Activated CD4-positive, alpha-beta memory T cell treated with anti-CD3 and anti-CD28 coated beads, Interleukin-2, amount 10 ng/mL, durations not matched to agents 7 days and 5 days (primary cell): ENCODE measurements at places on chromosomes 7 and 10.

- DNase-seq = no peak
Measured at GRCh38 chr7:158273138-158273651, 314.4 kb downstream of the PTPRN2 start.

DNA sequence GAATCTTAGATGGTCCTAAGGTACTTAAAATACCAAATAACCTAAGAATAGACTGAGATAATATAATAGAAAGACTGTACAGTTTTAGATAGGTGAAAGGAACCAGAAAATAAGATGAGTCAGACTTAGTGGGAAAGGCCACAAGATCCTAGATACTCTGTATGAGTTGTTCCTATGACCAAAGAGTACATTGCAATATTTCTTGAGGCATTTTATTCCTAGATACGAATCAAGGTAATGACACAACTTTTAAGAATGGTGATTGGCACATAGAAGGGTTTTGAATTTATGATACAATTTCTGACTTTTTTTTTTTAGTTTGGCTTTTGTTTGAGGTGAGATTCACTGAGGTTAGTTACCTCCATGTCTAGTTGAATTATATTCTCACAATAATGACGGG, 30.2 kb downstream of the MGAM start:
- DNase-seq = no peak

GRCh38 chr10:69516316-69516715, 56.9 kb downstream of the NEUROG3 start:
- peak; percentile 34 for DNase-seq

DNA sequence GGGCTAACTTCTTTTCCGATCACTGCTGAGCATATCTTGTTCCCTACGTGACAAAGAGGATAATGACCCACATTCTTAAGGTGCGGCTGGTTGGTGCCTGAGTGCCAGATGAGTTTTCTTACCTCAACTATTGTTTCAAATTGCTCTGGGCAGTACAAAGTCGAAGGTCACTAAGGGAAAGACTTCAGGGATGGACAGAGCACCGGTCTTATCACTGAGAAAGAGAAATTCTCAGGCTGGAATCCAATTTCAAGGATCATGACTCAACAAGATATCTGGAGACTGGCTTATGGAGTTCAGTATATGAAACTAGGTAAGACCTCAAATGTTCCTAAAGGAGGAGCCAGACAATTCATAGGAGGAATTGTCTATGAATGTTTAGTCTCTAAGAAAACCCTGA, 780.3 kb downstream of the SUGCT start:
- DNase-seq = no peak

GRCh38 chr7:34165927-34166550, 260.7 kb downstream of the BMPER start:
- DNase-seq = no peak

GRCh38 chr7:11612737-11613136, 219.3 kb downstream of the THSD7A start:
- DNase-seq = no peak

- DNase-seq = no peak
Measured at GRCh38 chr7:112757337-112757736, 32.9 kb downstream of the TMEM168 start.

DNA sequence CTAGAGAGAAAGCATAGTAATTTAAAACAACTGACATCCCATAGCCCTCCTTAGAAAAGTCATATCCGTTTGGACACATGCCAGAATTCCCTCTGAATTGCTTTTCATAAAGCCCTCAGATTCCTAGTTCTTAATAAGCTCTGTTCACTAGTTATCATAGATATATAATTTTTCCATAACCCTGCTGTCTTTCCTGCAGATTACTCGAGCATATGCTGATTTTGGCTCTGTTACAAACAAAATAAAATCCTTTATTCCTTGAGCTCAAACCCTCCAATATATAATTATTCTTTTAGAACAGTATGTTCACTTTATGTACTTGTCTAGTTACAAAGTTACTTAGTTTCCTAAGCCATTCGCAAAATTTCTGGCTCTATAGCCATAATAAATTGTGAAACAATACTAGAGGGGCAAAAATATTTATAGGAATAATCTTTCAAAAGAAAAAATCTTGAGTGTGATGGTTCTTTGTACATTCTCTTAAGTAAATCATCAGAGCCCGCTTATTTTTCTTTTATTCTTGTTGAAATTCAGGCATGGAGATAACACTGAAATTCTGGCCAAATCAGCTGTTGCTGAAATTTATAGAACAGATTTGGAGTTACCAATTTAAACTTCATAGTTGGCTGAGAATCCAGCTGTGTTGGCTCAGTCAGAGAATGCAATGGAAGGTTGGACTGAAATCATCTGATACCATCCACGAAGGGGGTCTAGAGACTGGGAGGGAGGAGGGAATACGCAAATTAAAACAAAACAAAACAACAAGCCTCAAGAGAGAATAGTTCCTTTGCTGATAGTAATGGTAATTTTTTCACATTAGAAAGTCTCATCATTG, 146.1 kb upstream of the TMEM196 start:
- no peak for DNase-seq

DNA sequence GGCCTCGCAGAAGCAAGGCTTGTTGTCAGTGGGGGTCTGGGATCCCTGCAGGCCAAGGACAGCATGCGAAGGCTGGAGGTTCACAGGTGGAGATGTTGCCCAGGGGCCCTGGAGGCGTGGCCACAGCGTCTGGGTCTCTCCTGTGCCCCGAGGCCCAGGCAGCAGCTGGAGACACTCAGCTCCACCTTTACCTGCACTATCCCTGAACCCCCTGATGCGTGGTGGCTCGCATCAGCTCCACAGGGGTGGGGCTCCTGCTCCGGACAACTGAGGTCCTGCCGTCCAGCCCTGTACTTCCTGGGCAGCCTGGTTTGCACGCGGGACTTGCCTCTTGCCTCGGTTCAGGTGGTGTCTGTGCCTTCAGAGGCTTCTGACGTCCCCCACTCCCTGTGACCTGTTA, 54.6 kb upstream of the ZNF32 start:
- DNase-seq = no peak

DNA sequence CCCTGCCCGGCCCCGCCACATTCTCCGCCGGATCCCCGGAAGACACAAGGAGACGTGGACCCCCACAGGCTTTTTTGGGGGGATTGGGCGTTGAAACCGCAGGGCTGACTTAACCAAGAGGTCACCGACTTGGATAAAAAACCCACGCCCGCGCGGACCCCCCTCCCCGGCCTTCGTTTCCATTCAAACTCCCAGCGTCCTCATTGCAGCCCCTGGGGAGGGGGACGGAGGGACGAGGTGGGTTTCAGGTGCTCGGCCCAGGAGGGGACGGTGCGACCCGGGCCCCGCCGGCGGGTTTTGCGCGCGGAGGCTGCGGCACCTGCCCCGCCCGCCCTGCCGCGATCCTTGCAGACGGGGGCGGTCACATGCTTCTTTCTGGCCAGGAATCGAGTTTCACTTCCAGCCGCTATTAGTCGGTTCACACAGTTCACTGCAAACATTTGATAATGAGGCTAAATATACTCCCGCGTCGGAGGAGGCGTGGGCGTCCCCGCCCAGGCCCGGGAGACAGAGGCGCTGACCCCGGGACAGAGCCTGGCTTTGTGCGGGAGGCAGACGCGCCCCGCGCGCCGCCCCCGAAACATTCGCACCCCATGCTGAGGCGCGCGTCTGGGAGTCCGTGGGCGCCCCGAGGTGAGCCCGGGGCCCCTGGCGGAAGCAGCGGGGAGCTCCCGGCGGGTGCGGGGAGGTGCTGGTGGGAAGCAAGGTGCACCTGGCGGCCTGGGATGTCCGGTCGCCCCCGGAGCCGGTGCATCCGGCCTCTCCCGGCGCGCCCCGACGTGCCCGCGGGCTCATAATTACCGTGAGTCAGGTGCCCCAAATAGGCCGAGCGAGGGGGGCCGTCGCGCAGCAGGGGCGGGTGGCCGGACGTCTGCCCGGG, 2.7 kb upstream of the PDGFA start:
- DNase-seq = peak; percentile 28

GRCh38 chr10:1434202-1434601, 303.1 kb downstream of the ADARB2 start:
- DNase-seq = no peak

- DNase-seq = no peak
Measured at GRCh38 chr7:28102797-28103196, 77.8 kb downstream of the JAZF1 start.

DNA sequence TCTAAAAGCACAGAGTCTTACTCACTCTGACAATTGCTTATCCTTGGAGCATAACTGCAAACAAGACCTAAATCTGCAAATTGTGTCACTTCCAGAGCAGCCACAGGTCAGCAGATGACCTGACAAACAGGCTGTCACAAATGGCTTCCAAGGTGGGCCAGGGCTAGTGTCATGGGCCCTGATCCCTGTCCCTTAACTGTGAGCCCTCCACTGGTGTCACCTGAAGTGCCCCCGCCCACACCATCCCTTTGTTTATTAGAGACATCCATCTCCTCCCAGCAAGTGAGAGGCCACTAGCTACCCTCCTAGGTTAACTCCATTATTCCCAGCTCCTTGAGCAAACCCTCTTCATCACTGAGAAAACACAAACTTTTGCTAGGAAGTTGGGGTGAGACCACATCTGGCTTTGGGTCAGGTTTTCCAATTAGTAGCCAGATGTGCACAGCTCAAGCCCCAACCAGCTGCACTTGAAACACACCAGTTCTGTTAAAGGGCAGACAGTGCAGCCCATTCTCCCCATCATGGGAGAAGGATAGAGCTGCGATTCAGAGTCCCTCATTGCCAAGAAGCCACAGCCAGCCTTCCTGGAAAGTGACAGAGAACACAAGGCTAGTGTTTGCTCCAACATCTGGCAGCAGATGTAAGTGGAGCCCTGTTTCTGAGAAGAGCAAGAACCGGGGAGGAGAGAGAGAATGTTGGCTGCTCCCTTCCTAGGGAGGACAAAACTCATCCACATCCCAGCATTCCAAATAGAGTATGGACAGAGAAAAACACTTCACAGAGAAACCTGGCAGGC, 75.7 kb upstream of the NANOS1 start:
- no peak for DNase-seq

GRCh38 chr7:49564379-49564714, 209.1 kb upstream of the VWC2 start:
- no peak for DNase-seq

- no peak for DNase-seq
Measured at GRCh38 chr10:60323162-60323561, 66.5 kb downstream of the ANK3 start.

DNA sequence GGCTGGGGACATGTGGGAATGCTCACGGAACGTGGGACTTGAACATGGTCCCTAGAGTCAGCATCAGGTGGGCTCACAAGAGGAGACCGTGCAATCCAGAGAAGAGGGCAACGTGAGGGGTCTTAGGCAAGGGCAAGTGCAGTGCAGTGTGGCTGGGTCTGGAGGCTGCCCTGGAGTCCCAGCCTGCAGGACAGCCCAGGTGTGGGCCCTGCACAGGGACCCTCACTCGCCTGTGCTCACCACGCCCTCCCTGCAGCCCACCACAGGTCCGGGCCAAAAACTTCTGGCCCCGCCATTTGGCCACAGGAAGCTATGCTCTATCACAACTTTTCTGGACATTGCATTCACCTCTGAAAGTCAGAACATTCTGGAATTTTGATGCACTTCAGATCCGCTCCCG, 133.5 kb downstream of the PAXIP1 start:
- no peak for DNase-seq

DNA sequence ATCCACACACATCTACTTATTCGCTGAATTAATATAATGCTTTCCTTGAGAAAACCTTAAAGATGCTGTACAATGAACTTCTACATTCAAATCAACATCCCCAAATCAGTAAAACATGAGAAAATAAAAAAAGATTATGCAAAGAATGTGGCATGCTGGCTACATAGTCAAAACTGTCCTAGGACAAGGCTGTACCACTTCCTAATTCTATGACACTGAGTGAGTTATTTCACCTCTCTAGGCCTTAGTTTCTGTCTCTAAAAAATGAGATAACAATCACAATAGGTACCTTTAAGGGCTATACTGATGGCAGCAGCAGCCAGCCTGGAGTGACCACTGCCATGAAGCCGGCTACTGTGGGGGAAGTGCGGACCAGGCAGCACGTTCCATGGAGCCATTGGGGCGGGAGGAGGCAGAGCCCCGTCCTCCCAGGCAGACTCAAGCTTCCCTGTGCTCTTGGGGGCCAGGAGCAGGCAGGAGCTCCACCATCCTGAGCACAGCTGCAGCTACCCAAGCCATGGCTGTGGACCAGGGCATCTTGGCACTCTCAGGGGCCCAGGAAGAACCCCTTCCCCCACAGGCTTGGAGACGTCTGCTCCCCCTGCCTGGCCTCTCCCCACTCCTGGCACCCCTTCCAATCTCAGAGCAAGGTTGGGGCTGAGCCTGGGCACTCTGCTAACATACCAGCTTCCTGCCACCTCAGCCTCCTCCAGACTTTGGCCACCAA, 110.2 kb downstream of the ELAPOR2 start:
- DNase-seq = no peak

GRCh38 chr7:20307119-20307518, 23.6 kb upstream of the ITGB8 start:
- DNase-seq = no peak

DNA sequence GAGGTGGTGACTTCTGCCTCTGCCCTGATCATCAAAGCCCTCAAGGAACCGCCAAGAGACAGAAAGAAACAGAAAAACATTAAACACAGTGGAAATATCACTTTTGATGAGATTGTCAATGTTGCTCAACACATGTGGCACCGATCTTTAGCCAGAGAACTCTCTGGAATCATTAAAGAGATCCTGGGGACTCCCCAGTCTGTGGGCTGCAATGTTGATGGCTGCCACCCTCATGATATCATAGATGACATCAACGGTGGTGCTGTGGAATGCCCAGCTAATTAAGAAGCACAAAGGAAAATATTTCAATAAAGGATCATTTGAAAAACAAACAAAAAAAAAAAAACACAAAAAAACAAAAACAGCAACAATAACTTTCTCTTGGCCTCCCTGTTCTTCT, 59.5 kb upstream of the TOMM7 start:
- DNase-seq = no peak
